ENCODE measurements at places on chromosomes 2 and 18. TPM values are rescaled to one million over a fixed set of nuclear protein-coding genes. Genes with fewer than 3 reads are reported as not detected.

- no peak for DNase-seq
Observed at GRCh38 chr2:207328944-207329386, 163.2 kb upstream of the KLF7 start.

DNA sequence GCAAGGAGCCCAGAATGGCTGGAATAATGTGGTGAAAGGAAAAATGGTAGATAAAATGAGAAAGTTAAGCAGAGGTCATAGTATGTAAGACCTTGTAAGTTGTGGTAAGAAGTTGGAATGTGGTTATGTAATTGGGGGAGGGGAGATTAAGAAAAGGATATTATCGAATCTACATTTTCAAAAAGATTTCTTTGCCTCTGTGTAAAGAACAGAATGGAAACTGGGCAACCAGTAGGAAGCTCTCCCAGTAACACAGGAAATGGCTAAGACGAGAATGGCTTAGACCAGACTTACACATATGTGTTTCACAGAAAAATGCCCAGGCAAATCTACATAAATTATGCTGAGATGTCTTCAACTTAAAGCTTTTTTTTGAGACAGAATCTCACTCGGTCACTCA, 13.2 kb downstream of the MEMO1 start:
- no peak for DNase-seq

DNA sequence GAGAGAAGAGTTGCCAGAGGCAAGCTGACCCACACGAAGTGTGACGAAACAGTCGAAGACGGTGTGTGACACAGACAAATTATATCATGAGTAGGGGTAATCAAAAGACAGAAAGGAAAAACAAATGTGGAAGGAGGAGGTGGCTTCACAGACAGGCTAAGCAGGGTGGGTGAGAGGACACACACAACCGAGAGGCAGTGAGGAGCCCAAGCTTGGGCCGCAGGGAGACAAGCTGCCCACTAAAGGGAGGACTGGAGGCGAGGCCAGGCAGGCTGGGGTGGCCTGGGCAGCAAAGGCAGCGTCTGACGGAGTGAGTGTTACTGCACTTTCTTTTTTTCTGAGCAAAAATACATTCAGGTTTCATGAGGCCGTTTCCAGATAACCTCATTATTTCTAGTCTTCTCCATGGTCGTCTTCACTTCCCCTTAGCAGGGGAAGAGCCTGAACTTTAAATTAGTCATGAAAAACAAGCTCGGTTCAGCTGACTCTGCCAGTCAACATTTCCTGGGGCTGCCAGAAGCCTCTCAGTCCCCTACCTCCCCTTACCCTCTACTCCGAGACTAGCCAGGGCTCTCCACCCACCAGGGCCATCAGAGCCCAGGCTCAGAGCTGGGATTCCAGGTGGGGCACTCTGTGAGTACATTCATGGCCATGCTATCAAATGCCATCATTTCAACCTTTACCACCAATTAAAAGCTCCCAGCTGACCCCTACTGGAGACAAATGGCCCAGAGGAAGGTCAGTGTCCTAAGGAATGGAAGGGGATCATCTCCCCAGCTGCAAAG, 13.8 kb upstream of the ZFP36L2 start:
- no peak for DNase-seq

GRCh38 chr2:12120281-12121150, 374.1 kb downstream of the LPIN1 start:
- DNase-seq, result no peak

GRCh38 chr2:158677542-158677941, 117.6 kb upstream of the DAPL1 start:
- no peak for DNase-seq

DNA sequence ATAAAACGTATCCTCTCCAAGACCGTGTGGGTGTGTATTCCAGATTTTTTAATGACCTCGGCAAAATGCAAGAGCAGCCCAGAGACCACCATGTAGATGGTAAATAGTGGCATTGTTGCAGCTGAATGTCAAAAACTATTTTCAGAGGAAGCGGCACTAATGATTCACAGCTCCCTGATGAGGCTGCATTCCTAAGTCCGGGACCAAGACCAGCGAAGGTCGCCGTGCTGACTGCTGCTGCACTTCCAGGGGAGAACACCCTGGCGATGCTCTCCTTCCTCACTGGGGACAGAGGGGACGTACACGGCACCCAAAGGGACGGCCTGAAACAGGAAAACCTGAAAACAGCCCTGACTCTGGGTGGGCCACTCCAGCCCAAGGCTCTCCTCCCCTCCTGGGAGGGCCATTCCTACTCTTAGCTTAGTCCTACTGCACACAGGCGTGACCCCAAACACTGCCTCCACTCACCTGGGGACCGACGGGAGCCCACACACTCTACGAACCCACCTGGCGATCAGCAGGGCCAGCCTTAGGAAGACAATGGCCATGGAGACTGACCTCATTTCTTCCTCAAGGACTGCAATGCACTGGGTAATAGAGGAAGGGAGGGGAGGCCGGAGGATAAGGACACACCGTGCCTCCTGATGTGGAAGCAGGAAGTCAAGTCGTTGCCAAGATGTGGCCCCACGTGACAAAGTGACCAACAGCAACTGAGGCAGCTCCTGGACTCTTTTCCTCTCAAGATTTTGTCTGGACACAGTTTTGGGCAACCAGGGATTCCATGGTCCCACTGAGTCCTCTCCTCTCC, 82.8 kb downstream of the ZNF516 start:
- no peak for DNase-seq

DNA sequence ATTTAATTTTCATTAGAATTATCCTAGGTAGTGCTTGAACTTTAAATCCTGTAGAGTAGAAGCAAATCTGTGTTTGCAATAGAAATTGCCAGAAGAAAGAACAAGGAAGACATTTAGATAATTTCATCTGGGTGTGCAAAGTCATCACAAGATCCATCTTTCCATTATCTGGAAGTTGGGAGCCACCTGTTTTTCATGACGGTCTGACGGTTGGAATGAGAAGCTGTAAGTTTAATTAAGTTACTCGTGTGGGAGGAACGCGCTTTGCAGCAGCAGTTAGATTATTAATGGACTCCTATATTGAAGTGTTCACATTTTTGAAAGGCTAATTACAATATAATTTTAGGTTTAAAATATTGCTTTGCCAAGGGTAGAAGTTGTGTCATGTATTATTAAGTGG, 69.9 kb upstream of the PARD3B start:
- no peak for DNase-seq

GRCh38 chr2:9146646-9147045, 60.0 kb upstream of the ASAP2 start:
- no peak for DNase-seq

GRCh38 chr2:100264651-100265050, 57.6 kb downstream of the LONRF2 start:
- DNase-seq, result no peak

DNA sequence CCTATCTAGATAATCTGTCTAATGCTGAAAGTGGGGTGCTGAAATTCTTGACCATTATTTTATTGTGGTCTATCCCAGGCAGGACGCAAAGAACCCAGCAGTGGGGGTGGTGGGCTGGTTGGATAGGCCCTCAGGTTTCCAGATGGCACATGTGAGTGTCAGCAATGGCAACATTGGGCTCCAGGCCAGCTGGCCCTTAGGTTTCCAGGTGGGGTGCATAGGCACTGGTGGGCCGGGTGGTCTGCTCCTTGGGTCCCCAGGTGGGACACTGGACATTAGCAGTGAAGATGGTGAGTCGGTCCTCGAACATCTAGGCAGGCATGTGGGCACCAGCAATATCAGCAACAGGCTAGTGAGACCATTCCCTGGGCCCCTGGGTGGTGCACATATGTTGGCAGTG, 680.3 kb upstream of the ACVR2A start:
- no peak for DNase-seq

DNA sequence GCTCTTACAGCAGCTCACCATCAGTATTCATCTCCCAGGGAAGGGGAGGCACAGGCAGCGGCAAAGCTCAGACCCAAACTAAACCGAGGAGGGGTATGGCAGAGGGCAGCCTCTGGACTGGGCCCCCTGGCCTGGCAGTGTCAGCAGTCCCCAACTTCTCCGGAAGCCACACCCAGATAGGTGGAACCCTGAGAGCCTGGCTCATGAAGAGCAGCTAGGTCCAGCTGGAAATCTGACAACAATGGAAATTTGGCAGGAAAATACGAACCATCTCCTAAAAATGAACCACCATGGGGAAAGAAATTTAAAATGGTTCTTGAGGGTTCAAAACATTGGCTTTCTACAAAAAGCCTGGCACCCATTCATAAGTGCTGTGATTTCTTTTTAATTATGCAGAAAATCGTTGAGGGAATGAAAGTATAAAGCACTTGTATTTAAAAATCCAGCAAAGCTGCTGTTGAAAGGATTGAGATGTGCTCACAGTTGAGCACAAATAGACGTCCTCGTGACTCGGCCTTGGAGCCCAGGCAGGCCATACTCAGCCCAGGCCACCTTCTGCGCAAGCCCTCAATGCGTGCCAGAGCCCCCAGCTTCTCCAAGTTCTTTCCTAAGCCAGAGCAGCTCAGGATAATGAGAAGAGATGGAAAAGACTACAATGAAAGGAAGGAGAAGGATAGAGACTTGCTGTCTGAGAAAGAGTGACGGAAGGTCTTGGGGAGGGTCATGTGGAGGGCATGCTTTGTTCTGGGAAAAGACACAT, 93.0 kb downstream of the COL6A3 start:
- DNase-seq, result no peak

GRCh38 chr18:58898010-58898799, 33.5 kb downstream of the ZNF532 start:
- no peak for DNase-seq

DNA sequence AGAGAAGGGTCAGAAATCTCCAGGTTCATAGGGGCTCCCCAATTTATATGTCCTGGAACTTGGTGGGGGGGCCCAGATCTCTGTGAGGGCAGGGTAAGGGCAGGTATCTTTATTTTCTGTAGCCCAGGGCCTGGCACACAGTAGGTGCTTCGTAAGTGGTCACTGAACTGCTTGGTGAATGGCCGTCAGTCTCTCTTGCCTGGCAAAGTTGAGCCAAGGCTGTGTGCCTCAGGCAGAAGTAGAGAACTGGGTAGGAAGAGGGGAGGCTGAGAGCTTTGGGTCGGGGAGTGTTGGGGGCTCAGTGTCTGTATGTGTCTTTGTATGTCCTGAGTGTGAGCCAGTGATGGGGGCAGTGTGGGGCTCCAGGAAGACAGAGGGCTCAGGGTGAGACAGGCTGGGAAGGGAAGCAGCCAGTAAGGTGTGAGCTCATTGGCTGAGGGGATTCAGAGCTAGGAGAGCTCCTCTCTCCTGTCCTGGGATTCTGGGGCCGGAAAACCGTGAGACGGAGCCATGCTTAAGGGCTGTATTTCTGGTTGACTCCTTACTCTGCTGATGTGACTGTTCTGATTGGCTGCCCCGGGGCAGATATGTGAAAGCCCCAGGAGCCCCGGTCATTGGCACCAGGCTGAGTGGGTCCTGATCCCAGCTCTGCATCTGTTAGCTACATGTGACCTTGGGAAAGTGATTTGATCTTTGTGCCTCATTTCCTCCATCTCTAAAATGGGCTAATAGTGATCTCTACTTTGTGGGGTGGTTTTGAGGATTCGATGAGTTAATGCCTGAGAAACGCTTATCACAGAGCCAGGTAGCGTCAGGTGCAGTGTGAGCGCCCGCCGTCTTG, 30.3 kb downstream of the STEAP3 start:
- no peak for DNase-seq

DNA sequence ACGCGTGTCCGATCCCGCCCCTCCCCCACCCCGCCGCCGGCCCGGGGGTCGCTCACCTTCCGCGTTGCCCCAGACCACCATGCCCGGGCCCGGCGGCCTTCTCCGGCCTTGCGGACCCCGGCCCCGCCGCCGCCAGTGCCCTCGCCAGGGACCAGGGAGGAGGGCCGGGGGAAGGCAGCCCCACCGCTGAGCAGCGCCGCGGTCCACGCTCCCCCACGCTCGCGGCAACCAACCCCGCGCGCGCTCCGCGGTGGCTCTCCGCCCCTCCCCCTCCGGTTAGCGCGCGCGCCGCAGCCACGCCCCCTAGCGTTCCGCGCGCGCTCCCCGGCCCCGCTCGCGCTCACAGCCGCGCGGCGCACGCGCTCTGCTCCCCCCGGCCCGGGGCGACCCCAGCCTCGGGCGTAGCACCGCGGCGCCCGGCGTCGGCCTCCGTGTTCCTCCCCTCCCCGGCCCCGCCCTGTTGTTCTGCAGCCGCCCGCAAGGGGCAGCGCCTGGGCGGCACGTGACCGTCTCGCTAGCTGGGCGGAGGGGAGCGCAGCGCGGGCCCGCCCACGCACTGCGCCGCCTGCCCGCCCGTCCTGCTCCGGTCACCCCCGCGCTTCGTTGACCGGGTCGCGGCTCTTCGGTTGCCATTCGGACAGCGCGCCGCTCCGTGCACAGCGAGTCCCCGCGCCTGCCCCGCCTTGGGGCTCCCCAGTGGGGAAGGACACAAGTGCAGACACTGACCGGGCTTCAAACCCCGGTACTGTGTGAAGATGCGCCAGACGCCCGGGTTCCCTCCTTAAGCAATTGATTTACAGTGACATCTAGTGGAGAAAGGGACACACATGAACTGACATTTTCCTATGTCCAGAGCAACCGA, at the start of gene REV1:
Gene REV1 (minus strand): TSS at position 257 of the 862 bp plus-strand sequence. CDS start 25,042 bp downstream, outside the sequence.
- peak; percentile 96 for DNase-seq

DNA sequence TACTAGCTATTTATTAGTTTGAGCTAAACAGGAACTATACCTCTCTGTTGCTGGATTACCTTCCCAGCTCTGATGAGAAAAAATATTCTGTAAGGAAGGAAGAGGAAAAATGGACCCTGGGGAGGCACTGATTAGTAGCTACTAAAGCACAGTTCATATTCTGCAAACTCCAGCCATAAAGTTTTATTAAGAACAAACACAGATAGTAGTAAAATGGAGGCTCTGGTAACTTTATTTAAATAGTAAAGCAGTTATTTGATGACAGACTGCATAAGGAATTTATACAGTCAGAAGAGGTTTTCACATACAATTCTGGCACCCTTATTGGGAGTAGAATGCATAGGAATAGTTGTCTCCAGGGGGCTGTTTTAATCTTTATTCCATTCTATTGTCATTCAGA, 84.1 kb downstream of the XIRP2 start:
- no peak for DNase-seq

GRCh38 chr2:32182667-32183066, 17.0 kb downstream of the SLC30A6 start:
- DNase-seq, result no peak

DNA sequence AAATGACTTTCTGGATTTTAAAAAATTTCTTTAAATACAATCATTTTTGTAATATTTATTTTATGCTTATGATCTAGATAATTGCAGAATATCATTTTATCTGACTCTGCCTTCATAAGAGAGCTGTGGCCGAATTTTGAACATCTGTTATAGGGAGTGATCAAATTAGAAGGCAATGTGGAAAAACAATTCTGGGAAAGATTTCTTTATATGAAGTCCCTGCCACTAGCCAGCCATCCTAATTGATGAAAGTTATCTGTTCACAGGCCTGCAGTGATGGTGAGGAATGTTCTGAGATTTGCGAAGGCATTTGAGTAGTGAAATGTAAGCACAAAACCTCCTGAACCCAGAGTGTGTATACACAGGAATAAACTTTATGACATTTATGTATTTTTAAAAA, 79.5 kb downstream of the ITGA4 start:
- DNase-seq, result no peak

Gene ASB18
- not detected for total RNA-seq

Gene C1QL2
- total RNA-seq, result not detected

Gene FIGN
- total RNA-seq, result 12.0 TPM

Measured in esophagus muscularis mucosa (tissue), 4 donors.